ENCODE measurements at places on chromosomes 4 and X. TPM values are rescaled to one million over a fixed set of nuclear protein-coding genes. Genes with fewer than 3 reads are reported as not detected.

- no peak for DNase-seq
These were observed 1209.6 kb downstream of the PCDH7 start for GRCh38 chr4:31929676-31930345.

- DNase-seq = no peak
These were observed 282.1 kb upstream of the GIMD1 start for GRCh38 chr4:106650701-106651100.

- no peak for DNase-seq
These were observed 18.3 kb upstream of the HERC3 start for GRCh38 chr4:88573995-88574394.

Gene STPG2
- not detected for total RNA-seq

DNA sequence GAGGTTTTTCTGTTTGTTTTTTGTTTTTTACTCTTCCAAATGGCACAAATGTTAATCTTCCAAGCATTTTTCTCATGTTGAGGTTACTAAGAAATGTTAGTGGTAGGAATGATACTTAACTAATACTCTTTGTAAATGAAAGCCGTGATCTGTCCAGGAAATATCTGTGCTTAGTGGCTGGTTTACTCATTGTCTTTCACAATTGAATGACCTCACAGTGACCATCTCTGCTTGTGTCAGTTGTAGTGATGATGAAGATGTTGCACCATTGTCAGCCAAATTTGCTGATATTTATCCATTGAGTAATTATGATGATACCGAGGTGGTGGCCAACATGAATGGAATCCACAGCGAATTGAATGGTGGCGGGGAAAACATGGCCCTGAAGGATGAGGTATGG is 93.5 kb downstream of the TNIP2 start:
- no peak for DNase-seq

DNA sequence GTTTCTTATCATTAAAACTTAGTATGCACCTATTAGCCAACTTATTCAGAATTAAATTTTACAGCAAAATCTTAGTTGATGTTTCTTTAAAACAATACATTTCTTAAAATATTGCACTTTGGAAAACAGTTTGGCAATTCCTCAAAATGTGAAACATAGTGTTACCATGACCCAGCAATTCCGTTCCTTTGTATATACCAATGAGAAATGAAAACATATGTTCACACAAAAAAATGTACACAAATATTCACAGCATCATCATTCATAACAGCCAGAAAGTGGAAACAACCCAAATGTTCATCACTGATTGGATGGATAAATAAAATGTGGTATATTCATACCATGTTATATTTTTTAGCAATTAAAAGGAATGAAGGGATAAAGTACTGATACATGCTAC is 50.2 kb downstream of the WDR44 start:
- no peak for DNase-seq

GRCh38 chrX:11664211-11665167 is 1.2 kb downstream of the ARHGAP6 start:
- no peak for DNase-seq

Gene BST1
- total RNA-seq = 6.0 TPM

GRCh38 chrX:2432298-2432863 is 68.4 kb downstream of the DHRSX start:
- no peak for DNase-seq

DNA sequence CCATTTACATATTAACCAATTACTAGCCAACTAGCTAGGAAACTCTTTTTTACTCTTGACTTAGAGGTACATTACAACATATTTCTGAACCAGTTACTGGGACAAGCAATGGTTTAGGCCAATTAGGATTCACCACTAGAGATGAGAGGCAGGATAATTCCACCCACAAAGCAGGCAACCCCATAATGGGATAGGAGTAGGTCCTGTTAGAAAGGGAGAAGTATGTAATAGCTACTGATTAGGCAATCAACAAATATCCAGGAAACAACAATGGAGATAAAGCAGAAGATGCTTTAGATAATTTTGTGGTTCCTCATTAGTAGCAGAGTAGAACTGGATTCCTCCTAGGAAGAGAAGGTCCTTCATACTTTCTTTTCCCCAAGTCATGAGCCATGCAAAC is 173.8 kb upstream of the GLRA2 start:
- DNase-seq = no peak

DNA sequence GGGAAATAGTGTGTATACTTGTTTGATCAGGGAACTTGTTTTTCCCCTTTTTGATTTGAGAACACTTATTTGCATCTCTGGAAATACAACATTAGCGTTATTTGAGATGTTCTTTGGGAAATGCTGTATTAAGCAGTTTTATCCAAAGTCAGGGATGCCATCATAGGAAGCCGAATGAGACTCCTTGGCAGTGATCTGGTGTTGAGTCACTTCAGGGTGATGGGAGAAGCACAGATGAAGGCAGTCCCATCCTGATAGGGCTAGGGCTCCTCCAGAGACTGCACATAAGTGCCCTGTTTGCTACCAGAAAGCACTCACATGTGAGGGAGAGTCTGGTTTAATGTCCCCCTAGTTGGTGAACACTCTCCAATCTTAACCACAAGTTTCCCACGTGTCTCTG is 62.3 kb downstream of the IL1RAPL1 start:
- DNase-seq = no peak

Gene NPY2R
- 0.39 TPM for total RNA-seq

Gene EREG
- total RNA-seq = 2.4 TPM

DNA sequence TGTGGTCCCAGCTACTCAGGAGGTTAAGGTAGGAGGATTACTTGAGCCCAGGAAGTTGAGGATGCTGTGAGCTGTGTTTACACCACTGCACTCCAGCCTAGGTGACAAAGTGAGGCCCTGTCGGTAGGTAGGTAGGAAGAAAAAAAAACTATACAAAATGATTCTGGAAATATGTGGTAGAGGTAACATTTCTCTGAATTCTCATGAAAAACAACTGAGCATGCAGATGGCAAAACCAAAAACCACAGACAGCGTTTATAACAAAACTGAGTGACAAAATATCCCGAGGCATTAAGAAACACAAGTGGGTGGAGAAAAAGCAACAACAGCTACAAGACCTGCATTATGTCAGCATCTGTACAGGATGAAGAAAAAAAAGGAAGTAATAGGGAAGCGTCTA is 211.7 kb downstream of the DLG3 start:
- no peak for DNase-seq

Gene POLA1
- total RNA-seq = 9.9 TPM

DNA sequence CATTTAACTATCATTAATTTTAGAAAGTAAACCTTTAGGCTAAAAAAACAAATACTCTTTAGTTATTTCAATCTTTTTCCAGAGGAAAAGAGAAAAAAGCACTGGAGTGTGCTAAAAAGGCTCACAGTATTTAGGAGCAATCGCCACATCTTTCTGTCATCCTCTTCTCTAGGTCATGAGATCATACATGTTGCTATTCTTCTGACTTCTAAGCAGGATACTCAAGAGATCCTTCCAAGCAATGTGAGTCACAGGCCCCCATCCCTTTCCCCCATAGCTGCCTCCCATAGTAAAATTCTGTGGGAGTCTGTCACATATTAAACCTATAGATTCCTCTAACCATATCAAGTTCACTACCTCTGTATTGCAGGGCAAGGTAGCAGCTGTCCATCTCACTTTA is 7.7 kb downstream of the EDNRA start:
- DNase-seq = no peak

DNA sequence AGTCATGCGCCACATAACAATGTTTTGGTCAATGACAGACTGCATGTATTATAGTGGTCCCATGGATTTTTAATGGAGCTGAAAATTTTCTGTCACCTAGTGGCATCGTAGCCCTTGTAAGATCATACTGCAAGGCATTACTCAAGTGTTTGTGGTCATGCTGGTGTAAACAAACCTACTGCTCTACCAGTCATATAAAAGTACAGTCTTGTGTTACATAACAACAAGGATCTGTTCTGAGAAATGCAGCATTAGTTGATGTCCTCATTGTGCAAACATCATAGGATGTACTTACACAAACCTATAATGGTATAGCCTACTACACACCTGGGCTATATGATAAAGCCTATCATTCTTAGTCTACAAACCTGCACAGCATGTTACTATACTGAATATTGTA is 34.6 kb downstream of the COX18 start:
- no peak for DNase-seq

DNA sequence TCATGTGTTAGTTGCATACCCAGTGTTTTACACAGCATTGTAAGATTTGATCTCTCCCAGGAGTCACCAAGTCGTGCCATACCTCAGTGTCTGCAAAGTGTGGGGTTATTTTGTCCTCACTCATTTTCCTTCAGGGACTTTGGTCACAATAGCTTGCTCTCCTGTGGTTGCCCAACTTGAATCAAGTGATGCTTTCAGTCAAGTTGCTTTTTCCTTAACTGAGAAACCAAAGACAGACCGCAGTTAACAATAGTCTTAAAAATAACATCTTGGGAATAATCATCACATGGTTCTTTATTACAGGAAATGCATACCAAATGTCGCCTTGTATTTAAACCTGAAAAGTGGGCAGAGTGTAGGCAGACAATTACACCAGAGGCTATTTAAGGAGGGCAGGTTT is 44.5 kb upstream of the NDP start:
- no peak for DNase-seq

Gene ATOH1
- not detected for total RNA-seq

GRCh38 chr4:33060674-33061542 is 2340.7 kb downstream of the PCDH7 start:
- no peak for DNase-seq

Gene COL4A6
- total RNA-seq = 126 TPM

- DNase-seq = no peak
These were observed 113.6 kb upstream of the TEX13C start for GRCh38 chrX:125205918-125206665.

DNA sequence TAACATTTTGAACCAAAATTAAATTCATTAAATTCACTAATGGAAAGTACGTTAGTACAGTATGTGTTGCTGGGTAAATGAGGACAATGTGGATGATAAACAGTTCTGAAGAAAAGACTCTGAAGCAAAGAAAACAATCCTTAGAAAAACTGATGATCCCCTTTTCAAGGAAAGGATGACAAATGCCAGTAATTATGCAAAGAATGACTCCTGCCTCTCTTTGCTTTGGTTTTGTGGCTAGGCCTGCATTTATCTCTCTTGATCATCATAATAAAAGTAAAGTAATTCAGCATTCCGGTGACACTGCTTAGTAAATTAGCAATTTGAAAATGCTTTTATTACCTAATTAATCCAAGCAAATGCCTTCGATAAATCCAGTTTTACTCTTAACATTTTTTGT is 652.2 kb upstream of the DIPK2B start:
- no peak for DNase-seq

DNA sequence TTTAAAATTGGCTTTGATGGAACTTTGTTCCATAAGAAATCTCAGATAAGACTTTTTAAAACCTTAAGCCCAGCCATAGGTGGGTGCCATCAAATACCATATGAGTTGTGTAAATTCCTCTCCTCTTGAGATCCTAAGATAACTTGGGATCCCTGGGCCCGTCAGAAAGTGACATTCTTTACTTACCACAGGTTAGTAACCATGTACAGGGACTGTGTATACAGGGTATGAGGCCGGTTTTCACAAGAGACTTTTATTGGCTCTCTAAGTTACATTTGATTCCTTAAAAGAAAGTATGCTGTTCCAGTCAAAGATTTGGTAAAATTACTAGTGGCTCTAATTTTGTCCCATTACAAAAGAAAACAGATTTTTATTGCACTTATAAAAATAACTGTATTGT is 110.1 kb downstream of the APOOL start:
- no peak for DNase-seq

DNA sequence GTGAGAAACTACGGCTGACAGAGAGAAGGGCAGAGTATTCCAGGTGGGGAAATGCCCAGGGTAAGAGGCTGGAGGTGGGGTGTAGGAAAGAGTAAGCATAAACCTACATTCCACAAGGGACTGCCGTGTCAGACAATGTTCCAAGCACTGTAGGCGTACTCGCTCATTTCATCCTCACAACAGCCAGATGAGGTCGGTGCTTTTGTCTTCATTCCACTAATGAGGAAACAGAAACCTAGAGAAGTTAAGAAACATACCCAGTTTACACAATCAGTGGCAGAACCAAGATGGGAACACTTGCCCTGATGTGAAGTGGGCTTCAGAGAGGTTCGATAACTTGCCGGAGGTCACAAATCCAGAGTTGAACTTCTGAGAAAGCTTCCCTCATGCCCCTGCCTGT is 4.6 kb downstream of the SASH3 start:
- no peak for DNase-seq
